HFFc6 (cell line): ENCODE measurements at places on chromosomes 4 and X. TPM values are rescaled to one million over a fixed set of nuclear protein-coding genes. Genes with fewer than 3 reads are reported as not detected.

RASSF6 gene
- total RNA-seq, result not detected in 3 replicates

MAP9 gene
- total RNA-seq, result 7.0 to 13.9 TPM (median 12.6 TPM) in 3 replicates

CXXC4 gene
- not detected in 3 replicates for total RNA-seq

EGF gene
- 0.69 to 1.9 TPM (median 1.7 TPM) in 3 replicates for total RNA-seq

KLB gene
- total RNA-seq, result not detected in 3 replicates

ABCG2 gene
- 0.08 to 0.33 TPM (median 0.30 TPM) in 3 replicates for total RNA-seq

MAGEE1 gene
- total RNA-seq, result 2.9 and 3.3 TPM in 2 replicates

FAAH2 gene
- 0.12 TPM in 1 of 3 replicates, not detected in the others for total RNA-seq

TMEM47 gene
- total RNA-seq, result 84.4 to 115 TPM (median 99.4 TPM) in 3 replicates

ALG13 gene
- 22.3 to 28.4 TPM (median 26.2 TPM) in 3 replicates for total RNA-seq
